A549 (cell line): ENCODE measurements at places on chromosomes 7 and 10.

GRCh38 chr10:74892839-74893238 is 66.4 kb downstream of the KAT6B start:
- DNase-seq = no peak

GRCh38 chr10:70679498-70679897 is 7.2 kb downstream of the ADAMTS14 start:
- no peak for DNase-seq

DNA sequence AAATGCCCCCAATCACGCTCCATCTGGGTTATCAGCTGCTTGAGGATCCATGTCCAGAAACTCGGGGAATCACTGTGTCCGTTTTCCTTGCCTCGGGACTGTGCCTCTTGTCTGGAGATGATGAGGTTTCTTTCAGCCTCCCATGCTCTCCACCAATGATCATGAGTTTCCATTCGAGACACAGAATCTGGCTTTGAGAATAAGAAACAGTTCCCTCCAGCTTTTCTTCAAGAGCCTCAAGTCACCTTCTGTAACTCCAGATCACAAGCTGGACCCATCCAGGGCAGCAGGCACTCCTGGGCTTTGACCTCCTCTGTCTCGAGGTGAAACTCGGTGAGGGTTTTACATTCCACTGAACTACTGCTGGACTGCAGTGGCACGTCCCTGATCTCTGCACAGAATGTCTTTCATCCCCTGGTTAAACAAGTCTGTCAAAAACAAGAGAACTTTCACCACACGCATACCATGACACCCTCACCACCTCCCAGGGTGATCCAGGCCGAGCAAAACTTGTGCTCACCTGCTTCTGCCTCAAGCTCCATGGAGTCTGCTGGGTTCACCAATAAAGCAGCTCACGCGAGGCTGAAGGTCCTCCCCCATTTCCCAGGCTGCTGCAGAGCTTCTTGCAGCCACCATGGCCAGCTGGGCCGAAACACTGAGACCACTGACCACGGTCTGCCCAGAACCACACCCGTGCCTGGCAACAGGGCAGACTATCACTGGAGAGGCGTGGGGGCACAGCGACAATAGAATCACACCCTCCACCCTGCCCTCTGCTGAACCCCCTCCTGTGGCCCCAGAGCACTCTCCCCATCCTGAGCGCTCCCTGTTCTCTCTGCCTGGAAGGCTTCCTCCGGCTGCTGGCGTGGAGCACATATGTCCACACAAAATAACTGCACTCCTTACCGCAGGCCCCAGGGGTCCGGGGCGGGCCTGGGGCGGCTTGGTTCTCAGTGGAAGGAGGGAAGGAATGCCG is 25.1 kb downstream of the MAT1A start:
- DNase-seq = no peak

- no peak for DNase-seq
Observed at GRCh38 chr10:11719496-11720259, 22.5 kb upstream of the ECHDC3 start.

- no peak for DNase-seq
Observed at GRCh38 chr7:94679358-94679757, 23.4 kb upstream of the SGCE start.

GRCh38 chr7:156560696-156561095 is 79.9 kb upstream of the RNF32 start:
- DNase-seq = no peak

DNA sequence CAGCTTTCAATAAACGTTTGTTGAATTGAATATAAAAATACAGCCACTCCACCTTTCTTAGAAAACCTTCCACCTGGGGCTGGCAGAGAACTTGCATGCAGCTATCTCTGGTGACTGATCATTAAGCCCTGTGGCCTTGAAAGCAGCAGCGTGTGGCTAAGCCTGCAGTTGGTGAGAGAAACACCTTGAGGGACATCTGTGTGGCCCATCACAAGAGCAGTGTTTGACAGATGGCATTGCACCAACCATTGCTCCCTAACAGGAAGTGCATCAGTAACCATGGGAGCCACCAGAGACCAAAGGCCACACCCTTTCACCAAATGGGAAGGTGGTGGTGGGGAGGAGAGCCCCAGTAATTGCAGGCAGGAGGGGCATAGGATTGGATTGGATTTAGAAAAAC is 22.4 kb downstream of the RHOBTB1 start:
- no peak for DNase-seq

DNA sequence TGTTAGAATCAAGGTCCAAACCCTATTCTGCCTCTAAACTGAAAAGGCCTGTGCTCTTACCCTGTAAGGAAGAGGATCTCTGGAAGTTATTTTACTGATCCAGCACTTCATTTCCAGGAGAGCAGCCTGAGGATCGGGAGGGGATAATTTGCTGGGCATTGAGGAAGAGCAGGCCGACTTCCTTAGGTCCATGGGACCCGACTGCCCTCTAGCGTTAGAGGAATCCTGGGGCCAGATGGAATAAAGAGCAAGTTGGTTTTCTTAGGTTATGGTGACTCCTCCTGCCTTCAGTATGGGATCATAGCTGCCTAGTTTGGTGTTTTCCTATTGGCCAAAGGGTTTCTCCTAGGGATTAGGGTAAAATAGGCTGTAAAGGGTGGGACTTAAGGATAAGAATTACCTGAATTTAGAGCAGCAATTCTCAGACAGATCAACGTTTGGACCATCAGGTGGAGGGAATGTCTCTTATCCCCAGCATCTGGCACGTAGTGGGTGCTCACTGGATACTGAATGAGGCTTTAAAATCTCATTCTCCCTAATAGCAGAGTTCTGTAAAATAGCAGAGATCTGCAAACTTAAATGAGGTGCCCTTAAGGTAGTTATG is 40.0 kb upstream of the SORBS1 start:
- DNase-seq = peak; percentile 76

DNA sequence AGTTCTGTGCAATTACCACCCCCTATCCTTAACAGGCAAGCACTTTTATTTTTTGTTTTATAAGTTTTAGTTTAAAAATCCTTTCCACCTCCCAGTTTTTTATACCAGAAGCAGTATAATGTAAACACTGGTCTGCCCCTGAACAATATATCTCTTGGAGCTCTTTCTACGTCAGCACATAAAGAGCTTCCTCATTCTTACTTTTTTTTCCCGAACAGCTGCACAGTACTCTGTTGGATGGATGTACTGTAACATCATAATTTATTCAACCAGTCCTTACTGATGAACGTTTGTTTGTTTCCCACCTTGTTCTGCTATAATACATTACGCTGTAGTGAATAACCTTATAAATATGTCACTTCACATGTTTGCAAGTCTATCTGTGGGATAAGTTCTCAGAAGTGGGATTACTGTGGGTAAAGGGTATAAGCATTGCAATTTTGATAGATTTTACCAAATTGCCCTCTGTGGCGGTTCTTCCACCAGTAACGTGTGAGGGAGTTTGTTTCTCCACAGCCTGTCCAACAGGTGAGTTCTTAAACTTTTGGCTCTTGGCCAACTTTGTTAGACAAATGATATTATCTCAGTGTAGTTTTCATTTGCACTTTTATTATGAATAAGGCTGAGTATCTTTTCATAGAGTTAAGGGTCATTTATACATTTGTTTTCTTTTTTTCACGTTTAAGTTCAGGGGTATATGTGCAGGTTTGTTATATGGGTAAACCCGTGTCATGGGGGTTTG is 32.8 kb downstream of the ADRA2A start:
- DNase-seq = no peak

GRCh38 chr10:117536866-117537435 is 5.6 kb upstream of the EMX2 start:
- no peak for DNase-seq

- no peak for DNase-seq
Observed at GRCh38 chr10:124648738-124649137, 95.4 kb downstream of the FAM53B start.

GRCh38 chr7:66958538-66959350 is 36.6 kb downstream of the SBDS start:
- no peak for DNase-seq

DNA sequence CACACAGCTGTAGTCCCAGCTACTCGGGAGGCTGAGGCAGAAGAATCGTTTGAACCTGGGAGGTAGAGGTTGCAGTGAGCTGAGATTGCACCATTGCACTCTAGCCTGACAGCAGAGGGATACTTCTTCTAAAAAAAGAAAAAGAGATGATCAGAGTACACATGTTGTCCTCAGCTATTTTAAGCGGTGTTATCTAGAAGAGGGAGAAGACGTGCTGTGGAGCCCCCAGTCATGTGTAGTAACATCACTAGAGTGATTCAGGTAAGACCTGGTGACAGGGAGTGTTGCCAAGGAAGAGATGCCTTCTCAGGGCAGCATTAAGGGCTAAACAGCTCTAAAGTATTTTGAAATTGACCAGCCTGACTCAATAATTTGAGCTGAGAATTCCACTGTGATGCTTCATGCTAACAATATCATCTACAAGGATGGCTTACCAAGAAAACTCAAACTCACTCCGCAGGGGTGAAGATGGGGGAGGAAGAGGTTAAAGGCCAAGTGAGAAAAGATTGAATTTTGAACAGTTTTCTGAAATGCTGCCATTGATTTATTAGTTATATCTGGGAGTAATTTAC is 97.4 kb downstream of the KLF6 start:
- no peak for DNase-seq

- DNase-seq = no peak
Observed at GRCh38 chr7:69189406-69189805, 408.9 kb upstream of the AUTS2 start.

GRCh38 chr7:108515630-108516029 is 10.3 kb downstream of the PNPLA8 start:
- DNase-seq = no peak

DNA sequence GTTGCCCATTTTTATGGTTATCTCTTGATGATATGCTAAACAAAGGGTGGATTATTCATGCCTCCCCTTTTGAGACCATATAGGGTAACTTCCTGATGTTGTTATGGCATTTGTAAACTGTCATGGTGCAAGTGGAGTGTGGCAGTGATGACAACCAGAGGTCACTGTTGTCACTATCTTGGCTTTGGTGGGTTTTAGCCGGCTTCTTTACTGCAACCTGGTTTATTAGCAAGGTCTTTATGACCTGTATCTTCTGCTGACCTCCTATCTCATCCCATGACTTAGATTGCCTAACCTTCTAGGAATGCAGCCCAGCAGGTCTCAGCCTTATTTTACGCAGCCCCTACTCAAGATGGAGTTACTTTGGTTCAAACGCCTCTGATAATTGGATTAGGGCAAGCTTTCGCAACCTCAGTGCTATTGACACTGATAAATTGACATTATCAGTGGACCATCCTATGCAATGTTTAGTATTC is 36.9 kb downstream of the BAG3 start:
- no peak for DNase-seq

- DNase-seq = no peak
Observed at GRCh38 chr7:34111031-34111430, 205.7 kb downstream of the BMPER start.

DNA sequence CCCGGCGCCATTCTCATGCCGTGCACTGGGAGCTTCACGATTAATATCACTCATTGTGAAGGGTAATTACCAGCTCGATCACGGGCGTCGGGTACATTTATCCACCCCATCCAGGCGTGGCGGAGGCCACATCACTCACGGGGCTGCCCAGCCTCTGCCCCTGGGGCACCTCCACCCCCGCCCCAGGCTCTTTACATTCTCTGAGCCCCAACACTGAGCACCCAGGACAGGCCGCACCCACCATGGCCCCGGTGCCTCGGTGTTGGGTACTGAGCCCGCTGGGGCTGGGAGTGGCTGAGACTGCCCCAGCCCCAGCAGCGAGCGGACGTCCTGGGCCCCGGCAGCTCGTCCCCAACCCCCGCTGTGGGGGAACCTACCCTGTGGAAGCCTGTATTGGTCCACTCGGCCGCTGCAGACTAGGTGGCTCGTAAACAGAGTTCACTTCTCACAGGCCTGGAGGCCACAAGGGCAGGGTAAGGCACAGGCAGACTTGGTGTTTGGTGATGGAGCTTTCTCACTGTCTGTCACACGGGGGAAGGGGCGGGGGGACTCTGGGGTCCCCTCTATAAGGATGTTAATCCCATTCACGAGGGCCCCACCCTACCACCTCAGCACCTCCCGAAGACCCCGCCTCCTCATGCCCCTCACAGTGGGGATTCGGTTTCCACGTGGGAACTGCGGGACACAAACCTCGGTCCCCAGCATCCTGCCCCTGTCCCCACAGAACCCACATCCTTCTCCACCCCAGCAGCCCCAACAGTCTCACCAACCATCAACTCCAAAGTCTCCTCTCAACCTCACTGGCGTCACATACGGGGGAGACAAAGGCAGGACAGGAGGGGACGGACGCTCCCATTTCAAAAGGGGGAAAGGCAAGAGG is 184.1 kb downstream of the ELFN1 start:
- DNase-seq = no peak

DNA sequence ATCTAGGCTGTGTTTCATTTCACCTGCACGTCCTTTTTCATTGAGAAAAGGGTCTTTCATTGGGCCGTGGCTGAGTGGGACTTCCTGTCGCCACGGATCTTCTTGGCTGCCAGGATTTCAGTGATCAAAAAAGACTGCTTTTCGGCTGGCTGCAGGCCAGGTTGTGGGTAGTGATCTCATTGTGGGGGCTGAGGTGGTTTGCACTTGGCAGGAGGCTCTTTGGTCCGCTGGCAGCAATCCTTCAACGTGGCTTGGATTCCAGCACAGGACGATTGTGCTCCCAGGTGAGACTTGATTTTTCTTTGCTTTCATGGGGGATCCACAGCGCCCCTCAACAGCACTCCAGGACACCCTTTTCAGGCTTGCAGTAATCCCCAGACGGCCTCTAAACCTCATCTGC is 29.0 kb upstream of the ZNF273 start:
- DNase-seq = no peak

DNA sequence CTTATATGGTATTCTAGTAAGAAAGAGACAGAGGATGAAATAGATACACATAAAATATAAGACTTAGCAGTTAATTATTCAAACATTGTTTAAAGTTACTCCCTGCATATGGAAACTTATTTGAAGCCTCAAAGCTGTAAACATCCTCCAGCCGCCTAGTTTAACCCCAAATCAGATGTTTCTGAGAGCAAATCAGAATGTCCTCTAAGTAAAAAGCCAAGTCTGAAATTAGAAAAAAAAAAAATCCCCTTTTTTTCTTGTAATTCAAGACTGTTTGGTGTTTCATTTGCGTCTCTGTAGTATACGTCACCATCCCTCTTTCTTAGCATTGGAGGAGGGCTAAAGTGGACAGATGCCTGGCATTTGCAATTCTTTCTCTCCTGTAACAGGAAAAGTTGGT is 46.4 kb downstream of the TMEM26 start:
- DNase-seq = no peak
